ENCODE measurements at places on chromosomes 6 and 20.

DNA sequence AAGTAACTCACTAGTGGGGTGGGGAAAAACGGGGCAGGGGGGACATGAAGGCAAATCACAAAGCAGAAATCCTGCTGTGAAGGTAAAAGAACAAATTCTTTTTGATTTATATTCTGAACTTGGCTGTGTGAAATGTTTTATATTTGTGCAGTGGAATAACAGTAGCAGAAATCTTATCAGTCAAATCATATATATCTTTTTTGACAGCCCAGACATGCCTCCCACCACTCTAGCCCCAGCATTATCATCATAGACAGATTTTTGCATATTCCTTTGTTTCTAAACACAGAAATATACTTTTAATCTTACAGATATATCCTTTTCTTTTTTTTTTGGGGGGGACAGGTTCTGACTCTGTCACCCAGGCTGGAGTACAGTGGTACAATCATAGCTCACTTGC, 97.4 kb downstream of the PREP start:
- DNase-seq = no peak

GRCh38 chr6:81601918-81602317, 150.6 kb downstream of the TENT5A start:
- DNase-seq = no peak

- no peak for DNase-seq
These were observed 127.4 kb downstream of the PFDN4 start for GRCh38 chr20:54335299-54335698.

DNA sequence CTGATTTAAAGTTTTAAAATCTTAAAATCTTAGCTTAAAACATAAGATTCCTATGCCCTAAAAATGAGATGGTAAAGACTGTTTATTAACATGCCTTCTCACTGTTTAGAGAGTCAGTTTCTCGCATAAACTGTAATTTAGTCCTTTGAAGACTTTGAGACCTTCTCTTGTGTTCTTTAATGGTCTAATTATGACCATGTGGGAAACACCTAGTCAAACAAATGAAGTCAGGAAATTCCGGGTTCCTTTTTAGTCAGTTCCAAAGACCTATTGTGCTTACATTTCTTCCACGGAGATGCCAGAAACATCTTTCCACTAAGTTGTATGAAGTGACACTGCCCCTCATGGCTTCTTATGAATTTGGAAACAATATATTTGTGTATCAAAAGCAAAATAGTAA, 64.2 kb upstream of the KIF25 start:
- DNase-seq = no peak

- no peak for DNase-seq
These were observed 82.8 kb downstream of the TNFAIP3 start for GRCh38 chr6:137949686-137950390.

DNA sequence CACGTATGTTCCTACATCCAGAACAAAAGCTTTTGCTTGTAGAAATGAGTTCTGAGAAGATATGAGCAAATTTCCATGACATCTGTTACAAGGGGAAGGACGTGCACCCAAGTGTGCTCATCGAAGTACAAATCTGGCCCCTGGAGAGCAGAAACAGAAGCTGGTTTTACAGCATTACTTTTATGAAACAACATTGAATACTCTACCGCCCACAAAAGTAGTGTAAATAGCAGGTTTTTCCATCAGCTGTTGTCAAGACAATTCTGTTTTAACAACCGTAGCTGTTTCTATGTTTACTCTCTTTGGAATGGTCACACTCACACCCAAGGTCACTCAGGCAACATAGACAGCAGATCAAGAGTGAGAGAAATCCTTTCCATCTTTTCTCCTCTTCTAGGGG, 114.2 kb upstream of the SSTR4 start:
- DNase-seq = no peak

DNA sequence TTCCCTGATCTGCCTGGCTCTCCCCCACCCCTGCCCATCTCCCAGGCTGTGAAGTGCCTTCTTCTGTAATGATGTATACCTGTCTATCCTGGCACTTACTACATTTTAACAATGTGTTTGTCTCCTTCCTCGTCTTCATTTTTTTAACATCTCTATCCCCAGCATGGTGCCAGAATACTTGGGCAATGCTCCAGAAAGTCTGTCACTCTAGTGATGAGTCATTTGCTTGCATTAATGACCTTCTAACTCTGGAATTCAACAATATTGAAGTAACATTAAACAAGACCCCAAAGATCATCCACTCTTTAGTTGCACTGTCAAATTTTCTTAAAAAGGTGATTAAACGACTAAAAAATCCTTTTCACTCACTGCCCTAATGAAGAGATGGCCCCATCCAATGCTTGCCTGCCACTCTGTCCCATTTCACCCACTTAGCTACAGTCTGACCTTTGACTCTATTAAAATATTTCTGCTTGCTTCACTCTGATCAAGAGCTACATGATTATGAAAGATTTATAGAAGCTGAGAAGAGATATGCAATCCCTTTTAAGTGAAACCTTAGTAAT, 7.7 kb upstream of the KLHL31 start:
- no peak for DNase-seq

DNA sequence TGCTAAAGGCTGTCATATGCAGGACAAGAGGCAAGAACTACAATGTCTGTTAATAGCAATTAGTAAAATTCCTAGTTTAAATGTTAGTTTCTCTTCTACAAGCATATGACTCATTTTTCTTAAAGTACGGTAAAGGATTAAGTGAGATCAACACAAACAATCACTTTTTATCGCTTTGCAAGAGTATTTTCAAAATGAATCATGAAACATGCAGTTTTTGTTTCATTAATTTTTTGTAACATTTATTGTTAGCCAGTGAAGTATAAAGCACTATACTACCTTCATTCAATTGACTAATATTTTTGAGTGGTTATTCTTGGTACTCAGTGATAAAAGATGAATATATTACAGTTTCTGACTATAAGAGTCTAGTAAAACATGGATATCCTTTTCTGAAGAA, 138.6 kb downstream of the AHI1 start:
- no peak for DNase-seq

GRCh38 chr6:65701325-65701724, 5.7 kb downstream of the EYS start:
- no peak for DNase-seq

DNA sequence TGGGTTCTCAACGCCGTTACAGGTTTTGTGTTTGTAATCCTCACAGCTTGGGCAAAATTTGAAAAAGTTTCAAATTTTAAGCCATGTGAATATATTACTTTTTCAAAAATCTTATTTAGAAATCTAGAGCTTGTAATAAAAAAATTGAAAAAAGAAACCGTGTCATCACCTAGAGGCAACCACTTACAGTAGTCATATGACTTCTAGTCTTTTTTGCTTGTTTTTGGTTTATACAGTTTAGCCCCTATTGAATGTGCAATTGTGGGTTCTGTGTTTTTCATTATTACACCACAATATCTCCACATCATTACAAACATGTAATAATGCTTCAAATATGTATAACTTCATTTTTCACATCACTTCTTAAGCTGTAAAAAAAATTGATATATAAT, 888 bp downstream of the DYNLRB1 start:
- DNase-seq = no peak

GRCh38 chr6:133957780-133958242, 4.8 kb downstream of the TBPL1 start:
- DNase-seq = no peak

DNA sequence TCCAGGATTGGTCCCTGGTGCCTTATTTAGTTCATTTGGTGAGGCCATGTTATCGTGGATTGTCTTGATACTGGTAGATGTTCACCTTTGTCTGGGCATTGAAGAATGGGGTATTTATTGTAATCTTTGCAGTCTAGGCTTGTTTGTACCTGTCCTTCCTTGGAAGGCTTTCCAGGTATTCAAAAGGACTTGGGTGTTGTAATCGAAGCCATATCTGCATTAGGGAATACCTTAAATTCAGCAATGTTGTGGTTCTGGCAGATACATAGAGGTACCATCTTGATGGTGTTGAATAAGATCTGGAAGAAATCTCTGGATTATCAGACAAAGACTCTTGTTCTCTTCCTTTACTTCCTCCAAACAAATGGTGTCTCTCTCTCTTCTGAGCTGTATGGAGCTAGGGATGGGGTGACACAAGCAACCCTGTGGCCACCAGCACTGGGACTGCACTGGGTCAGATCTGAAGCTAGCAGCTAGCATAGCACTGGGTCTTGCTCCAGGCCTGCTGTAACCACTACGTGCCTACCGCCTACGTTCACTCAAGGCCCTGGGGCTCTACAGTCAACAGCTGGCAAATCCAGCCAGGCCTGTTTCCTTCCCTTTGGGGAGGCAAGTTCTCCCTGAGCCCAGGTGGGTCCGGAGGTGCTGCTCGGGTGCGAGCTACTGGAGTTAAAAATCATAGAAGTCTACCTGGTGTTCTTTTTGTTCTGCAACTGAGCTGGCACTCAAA, 261.1 kb upstream of the CITED2 start:
- no peak for DNase-seq

GRCh38 chr20:53866794-53867740, 203.3 kb downstream of the BCAS1 start:
- no peak for DNase-seq

DNA sequence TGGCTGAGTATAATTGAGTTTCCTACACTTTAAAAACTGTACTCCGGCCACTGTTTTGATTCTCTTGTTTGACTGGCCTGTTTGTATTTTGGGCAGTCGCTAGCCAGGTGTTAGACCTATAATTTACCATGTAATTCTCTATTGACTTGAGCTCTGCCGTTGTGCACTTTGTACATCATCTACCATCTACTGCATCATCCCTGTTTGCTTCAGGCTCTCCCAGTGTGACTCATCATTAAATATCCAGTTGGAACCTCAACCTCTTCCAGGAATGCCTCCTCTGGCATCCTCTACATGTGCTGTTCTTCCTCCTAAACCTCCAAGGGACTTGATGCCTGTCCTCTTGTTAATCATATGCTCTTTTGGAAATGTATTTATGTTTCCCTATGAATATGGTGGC, 72.3 kb downstream of the FARS2 start:
- DNase-seq = no peak

GRCh38 chr6:159064477-159064876, 19.7 kb upstream of the TAGAP start:
- DNase-seq = no peak

DNA sequence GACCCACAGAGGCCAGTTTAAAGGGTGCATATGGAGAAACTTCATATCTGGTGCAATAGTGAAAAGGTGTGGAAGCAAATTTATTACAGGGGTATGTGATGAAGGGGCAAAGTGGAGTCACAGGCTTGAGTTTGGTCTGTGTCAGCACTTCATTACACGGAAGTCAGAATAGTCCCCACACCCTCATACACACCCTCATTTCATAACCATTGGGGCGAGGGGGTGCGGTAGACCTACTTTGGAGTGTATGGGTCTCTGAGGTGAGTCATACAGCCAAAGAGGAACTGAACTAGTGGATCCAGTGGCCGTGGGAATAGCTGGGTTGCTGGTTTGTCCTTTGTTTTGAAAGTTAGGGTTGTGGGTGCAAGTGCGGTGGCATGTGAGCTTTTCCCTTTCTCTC, 3.3 kb downstream of the TM9SF4 start:
- no peak for DNase-seq

DNA sequence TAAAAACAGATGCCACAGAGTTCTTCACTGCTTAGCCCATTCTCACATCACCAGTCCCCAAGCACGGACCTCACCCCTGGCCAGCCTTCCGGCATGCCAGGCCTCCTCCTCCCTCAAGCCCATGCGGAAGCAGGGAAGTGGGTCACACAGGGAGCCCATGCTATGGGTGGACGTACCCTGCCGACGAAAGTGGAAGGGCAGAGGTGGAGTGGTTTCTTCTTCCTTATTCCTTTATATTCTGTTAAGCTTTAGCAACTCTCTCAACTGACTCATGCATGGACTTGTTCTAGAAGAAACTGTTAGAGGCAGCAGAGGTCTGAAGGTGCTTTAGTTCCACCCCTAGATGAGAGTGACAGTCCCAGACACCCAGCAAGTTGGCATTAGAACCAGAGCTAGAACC, 118.6 kb downstream of the LY86 start:
- DNase-seq = no peak

- no peak for DNase-seq
These were observed 108.3 kb upstream of the PHACTR1 start for GRCh38 chr6:12608016-12608860.

DNA sequence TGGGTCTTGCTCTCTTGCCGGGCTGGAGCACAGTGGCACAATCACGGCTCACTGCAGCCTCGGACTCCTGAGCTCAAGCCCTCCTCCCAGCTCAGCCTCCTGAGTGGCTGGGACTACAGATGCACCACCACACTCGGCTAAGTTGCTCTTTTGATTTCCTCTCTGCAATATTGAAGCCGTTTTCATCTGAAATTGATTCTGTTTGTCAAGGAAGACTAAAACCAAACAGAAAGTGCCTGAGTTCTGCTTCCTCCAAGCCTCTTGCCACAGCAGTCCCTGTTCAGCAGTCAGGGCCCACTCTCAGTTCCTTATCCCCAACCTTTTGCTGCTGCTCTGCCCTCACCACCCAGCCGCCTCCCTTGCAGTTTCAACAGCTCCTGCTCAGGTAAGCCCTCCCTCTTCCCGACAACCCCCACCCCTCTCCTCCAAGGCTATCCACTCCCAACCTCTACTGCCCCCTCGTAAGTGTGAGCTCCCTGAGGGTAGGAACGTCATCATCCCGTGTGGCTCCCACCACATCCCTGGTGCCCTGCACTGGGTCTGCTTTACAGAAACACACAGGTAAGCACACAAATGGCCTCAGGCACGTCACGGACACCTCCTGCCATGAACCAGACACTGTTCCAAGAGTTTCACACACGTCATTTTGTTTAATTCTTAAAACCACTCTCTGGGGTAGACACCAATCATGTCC, 70.7 kb upstream of the TAB2 start:
- DNase-seq = no peak

GRCh38 chr6:163298079-163298830, 116.3 kb upstream of the QKI start:
- DNase-seq = no peak

DNA sequence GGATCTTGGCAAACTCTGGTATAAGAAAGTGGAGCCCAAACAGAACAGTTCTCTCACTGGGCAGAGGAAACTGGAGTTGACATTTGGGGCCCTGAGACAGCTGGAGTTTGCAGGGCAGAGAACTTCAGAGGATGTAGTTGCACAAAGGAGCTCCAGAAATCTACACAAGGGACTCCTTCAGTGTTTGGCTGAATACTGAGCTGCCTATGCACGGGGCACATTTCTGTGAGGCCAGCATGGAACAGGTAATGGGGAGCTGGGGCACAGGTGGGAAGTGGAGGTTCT, 169.3 kb downstream of the ANKRD60 start:
- DNase-seq = no peak

DNA sequence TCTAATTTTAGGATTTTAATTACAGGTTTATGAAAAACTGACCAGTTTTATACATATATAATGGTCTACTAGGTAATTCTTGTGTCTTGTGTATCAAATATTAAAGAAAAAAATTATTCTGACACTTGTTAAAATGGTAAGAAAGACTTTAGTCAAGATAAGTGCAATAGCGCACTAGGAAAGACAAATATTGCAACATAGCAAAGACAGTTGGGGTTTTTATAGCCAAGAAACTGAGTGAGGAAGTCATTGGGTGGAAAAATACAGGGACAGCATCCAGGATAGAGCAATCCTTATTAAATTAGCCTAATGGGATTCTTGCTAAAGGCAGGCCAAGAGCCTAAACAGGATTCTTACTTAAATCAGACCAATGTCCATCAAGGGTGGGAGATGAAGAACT, 71.1 kb downstream of the ROS1 start:
- no peak for DNase-seq

All from activated CD8-positive, alpha-beta memory T cell treated with anti-CD3 and anti-CD28 coated beads for 4 hours (primary cell).